Stimulated activated CD8-positive, alpha-beta memory T cell treated with anti-CD3 and anti-CD28 coated beads, Interleukin-12 subunit alpha, Interleukin-12 subunit beta, amount 100 ng/mL, for 4 hours (primary cell): ENCODE measurements at places on chromosomes 5 and 9.

DNA sequence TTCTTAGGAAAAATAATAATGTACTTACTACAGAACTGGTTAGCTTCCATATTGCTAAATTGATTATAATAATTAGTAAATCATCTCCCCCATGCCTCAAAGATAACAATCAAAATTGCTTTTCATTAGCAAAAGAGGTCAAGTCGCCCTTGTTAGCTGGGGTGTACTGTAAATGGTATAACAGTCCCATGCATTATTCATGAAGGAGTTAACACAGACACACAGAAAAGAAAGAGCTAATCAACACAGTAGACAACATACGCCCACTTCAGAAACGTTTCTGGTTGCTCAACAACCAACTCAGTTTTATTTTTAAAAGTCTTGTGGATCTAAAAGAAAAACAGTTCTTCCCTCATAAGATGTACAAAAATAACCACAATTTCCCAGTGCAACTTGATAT, 100.2 kb downstream of the MPDZ start:
- DNase-seq: no peak

DNA sequence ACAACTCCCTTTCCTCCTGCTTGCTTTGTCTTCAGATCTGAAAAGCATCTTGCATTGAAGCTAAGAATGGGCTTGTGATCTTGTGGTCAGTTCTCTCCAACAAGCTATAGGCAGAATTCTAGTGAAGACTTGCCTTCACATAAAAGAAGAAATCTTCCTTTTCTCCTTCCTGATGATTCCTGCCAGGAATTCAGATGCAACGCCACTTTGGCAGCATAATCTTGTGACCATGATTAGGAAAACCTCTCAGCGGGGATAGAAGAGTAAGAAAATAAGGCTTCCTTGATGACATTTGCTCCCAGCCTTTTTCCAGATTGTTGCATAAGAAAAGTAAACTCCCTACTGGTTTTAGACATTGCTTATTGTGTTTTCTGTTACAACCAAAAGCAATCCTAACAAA, 73.4 kb downstream of the TMEM167A start:
- DNase-seq: no peak

DNA sequence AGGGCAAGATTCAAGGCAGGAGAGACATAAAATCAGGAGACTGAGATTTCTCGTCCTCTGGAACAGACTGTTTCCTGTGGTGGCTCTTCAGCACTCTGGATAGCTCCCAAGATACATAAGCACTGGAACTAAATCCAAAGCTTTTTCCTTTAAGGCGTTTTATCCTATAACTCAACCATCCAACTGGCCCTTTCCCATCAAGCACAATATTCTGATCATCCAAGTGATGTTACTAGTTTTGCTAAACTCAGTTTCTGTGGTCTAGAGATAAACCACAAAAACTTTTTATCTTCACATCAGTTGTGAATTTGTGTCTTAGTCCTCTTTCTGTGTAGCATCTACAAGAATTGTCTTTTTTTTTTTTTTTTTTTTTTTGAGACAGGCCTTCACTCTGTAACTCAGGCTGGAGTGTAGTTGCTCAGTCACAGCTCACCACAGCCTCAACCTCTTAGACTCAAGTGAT, 299.4 kb downstream of the COX7C start:
- DNase-seq: no peak

GRCh38 chr5:1246711-1247431, 21.7 kb downstream of the SLC6A18 start:
- no peak for DNase-seq

DNA sequence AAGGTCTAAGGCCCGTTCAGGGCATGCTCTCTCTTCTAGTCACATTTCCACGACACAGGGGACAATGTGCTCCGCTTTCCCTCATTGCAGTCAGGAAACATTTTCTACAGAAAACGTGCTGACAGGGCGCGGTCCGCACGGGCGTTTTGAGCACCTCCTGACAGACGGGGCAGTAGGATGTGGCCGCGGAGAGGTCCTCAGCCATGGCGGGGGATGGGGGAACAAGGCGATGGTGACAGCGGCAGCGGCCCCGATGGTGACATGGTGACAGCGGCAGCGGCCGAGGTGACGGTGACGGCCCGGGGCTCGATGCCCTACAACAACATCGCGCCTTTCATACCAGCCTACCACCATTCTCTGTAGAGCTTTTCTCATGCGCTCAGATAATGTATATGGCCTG, 4.1 kb downstream of the PLPP1 start:
- no peak for DNase-seq

GRCh38 chr9:69577123-69577522, 95.0 kb downstream of the APBA1 start:
- no peak for DNase-seq

GRCh38 chr5:178231539-178232123, 971 bp downstream of the PHYKPL start:
- DNase-seq: no peak

GRCh38 chr9:126802318-126803059, 2.4 kb upstream of the ZBTB43 start:
- DNase-seq: no peak

- DNase-seq: no peak
Observed at GRCh38 chr5:142974409-142974808, 204.2 kb downstream of the ARHGAP26 start.

GRCh38 chr5:65916636-65917035, 9.7 kb upstream of the ERBIN start:
- DNase-seq: no peak

GRCh38 chr5:172044631-172045314, 38.3 kb upstream of the FBXW11 start:
- DNase-seq: no peak

GRCh38 chr5:82911910-82912309, 165.3 kb downstream of the TMEM167A start:
- DNase-seq: no peak

DNA sequence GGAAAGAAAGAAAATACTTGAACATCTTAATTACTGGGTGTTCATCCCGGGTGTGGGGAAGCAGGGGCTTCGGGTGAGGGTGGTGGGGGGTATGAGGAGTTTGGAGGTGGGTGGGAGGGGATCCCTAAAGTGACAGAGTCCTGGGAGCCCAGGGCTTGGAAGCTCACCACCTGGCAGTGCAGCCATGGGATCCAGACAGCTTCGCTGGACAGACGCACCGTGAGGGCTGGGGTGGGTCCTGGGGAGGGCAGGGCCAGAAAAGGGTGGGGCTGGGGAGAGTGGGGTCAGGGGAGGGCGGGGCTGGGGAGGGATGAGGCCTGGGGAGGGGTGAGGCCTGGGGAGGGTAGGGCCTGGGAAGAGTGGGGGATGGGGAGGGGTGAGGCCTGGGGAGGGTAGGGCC, 127.5 kb upstream of the LPCAT1 start:
- DNase-seq: no peak

DNA sequence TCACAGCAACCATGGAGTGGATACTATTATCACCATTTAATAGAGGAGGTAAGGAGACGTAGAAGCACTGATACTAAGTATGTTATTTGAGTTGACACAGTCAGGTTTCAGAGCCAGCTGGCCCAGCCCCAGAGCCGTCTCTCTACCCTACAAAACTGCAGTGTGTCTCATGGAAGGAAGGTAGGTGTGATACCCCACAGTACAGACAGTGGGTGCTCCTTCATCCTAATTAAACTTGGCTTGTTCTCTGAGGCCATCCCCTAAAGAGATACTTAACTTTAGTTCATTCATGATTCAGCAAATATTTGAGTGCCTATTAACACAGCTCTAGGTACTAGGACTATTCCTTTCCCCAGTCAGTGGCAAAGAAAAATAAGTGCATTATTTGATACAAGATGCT, 22.6 kb downstream of the PIP5K1B start:
- no peak for DNase-seq

GRCh38 chr9:2722715-2723114, 5.4 kb downstream of the KCNV2 start:
- DNase-seq: no peak

- no peak for DNase-seq
Observed at GRCh38 chr9:110799396-110799795, 130.8 kb downstream of the MUSK start.

DNA sequence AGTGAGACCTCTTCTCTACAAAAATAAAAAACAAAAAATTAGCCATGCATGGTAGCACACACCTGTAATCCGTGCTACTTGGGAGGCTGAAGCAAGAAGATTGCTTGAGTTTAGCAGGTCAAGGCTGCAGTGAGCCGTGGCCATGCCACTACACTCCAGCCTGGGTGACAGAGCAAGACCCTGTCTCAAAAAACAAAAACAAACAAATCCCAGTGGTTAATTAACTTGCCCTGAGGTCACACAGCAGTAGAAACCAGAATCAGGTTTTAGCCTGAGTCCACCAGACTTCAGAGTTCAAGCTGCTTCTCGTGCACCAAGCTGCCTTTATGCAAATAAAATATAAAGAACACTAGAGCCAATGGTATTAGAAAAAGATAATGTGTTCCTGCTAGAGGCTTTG, 169.7 kb downstream of the GOLPH3 start:
- no peak for DNase-seq

- DNase-seq: no peak
Observed at GRCh38 chr9:79658926-79659325, 87.2 kb downstream of the TLE4 start.

DNA sequence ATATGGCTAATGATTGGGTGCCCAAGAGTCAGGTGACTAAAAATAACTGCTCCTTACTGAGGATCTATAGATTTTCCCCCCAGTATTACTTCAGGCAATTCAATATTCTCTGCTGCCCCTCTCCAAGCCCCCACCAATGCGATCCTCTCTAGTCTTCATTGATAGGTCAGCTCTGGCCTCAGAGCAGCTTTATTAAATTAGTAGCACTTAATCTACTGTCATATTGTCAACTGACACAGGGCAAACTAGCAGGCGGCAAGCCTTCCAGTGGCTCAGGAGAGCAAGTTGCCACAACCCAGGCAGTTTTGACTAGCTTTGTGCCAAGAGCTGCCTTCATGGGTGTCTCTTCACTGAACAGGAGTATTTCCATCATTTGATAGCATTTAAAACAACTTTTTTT, 462.9 kb downstream of the BNC2 start:
- no peak for DNase-seq

DNA sequence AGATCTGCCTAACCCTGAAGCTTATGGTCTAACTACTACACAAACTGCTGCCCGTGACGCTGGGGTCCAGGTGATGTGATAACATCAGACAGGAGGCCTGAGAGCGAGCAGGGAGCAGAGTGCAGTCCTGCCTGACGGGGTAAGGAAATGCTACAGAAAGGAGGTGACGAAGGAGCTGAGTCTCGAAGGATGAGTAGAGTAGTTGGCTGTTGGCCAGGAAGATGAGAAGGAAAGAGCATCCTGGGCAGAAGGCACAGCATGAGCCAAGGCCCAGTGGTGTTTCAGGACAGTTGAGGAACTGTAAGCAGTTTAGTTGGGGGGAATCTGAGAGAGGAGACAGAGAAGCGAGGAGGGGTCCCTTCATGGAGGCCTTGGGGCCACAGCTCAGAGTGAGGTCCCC, 136.0 kb upstream of the TBC1D2 start:
- DNase-seq: no peak

GRCh38 chr9:108860354-108860753, 1.7 kb upstream of the ACTL7A start:
- DNase-seq: no peak

DNA sequence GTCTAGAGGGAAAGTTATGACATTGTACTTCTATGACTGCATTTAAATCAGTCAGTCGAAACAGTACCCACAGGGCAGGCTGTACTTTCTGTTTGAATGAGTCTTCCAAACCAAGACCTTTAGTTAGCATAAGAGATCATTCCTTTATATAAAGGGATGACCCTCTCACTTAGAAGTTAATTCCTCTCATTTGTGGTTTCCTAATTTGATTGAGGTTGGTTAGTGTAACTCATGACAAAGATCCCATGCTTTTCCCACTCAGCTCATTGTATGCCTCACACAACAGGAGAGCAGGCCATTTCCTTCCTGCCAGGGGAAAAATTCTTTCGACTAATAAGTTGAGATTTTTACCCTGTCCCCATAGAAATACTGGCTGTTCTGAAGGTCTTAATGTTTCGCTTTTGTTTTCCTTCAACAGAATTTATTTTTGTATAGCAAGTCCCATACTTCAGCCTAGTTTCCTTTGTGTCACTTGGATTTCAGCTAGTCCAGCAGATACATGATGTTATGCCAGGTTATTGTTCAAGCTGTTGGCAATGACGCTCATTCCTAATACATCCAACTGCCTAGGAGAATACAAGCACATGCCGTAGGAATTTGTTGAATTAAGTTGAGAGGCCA, 500.7 kb downstream of the SPATA31D1 start:
- DNase-seq: no peak

DNA sequence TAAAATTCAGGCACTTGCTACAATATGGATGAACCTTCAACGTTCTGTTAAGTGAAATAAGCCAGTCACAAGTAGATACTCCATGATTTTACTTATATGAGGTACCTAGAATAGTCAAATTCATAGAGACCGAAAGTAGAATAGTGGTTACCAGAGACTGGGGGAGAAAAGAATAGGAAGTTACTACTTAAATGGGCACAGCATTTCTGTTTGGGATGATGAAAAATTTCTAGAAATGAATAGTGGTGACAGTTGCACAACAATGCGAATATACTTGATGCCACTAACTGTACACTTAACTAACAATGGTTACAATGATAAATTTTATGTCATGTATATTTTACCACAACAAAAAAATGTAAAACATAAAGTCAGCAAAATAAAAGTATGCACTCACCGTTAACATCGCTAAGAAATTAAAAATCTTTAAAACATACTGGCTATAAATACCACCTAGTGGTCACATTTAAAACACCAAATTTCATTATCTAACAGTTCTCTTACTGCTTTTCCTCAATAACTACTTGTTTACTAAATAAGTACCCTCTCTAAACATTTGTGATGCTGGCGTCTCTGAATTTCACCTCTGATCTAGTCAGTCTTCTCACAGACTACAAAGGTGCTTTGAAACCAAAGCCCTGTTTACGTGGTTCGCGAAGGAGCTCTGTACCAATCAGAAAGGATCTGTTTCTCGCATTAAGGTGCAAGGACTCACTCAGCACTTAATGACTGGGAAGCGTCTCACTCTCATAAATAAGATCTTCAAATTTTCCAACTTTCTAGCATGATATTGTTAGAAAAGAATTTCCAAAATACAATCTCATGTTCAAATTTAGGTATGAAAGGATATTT, 22.7 kb downstream of the KIF3A start:
- no peak for DNase-seq

DNA sequence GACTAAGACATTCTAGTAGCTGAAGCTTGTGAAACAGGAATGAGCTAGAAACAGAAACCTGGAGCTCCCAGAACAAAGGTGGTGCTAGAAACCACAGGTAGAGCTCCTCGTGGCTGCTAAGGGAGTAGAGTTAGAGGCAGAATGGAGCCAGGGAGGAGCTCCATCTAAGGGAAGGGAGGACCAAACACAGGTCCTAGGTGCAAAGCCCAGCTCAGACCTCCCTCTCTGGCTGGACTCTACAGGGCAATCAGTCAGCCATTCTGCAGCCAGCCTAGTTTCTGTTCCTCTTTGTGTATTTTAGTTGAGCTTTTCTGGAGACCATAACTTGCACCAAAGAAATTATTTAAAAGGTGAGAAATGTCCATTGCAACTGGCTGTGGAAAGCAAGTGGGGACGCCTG, 70.4 kb downstream of the CRB2 start:
- DNase-seq: no peak

GRCh38 chr5:43192558-43193180, 644 bp downstream of the NIM1K start:
- no peak for DNase-seq
